ENCODE measurements at places on chromosomes 12 and 14. TPM values are rescaled to one million over a fixed set of nuclear protein-coding genes. Genes with fewer than 3 reads are reported as not detected.

The AMIGO2 gene
- 16.2 TPM for total RNA-seq

The ARHGAP9 gene
- 121 TPM for total RNA-seq

- no peak for DNase-seq
These were observed 80.8 kb downstream of the BHLHE41 start for GRCh38 chr12:26044007-26044394.

DNA sequence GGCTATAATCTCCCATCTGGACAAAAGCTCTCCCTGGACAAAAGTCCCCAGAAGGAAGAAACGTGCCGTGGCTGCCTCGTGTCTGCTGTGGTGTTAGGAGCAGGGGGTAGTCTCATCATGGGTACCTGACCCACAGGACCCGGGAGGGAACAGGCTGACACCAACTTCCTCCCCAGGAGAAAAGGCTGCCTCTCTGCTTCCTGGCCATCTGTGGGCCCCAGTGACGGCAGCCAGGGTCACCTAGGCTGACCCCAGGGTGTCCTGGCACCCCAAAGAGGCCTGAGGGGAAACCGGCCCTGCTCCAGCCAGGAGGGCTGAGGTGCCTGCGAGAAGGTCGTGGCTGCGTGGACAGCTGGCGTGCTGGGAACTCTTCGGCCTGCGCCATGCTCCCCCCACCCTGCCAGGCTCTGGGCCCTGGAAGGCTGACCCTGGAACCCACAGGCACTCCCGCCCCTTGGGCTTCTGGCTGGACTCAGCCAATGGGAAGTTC lies 133.9 kb downstream of the RFLNA start:
- DNase-seq = no peak

- no peak for DNase-seq
These were observed 175.1 kb upstream of the ARHGAP5 start for GRCh38 chr14:31902002-31902401.
